Progenitor cell of endocrine pancreas (in vitro differentiated cells): ENCODE measurements at places on chromosomes 2 and 18.

DNA sequence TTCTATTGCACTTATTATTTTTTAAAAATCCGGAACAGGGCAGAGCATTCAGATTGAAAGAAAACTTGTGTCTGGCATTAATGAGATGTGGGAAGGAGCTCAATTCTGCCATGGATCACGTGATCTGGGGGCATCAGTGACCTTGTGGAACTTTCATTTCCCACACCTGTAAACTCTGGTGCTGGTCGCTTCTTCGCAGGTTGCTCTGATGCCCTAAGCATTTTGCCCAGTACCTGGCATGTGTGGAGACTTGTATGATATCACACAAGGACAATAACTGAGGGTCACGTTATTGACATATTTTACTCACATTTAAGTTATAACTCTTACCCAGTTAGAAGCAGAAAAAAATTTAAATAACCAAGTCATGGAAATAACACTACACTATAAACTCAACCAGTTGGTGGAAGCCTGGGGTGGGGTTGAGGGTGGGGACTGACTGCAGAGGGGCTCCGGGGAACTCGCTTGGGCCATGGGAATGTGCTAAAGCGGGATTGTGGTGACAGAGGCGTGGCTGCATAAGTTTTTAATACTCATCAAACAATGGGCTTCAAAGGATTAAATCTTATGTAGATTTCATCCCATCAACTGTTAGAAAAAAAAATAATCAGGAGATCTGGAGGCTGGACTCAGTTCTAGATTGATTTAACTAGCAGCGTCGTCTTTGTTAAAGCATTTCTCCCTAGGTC is 36.5 kb downstream of the ST3GAL5 start:
- no peak for DNase-seq

- DNase-seq = no peak
These were observed 456.2 kb upstream of the MEX3C start for GRCh38 chr18:51653507-51654213.

- DNase-seq = no peak
These were observed 145.1 kb downstream of the ASB1 start for GRCh38 chr2:238571661-238572372.

- peak; percentile 89 for DNase-seq
These were observed at the start of gene NOL4 for GRCh38 chr18:34224423-34225217. Gene NOL4 (minus strand): TSS chr18:34224913. CDS start chr18:34223253, 1,660 bp downstream.

DNA sequence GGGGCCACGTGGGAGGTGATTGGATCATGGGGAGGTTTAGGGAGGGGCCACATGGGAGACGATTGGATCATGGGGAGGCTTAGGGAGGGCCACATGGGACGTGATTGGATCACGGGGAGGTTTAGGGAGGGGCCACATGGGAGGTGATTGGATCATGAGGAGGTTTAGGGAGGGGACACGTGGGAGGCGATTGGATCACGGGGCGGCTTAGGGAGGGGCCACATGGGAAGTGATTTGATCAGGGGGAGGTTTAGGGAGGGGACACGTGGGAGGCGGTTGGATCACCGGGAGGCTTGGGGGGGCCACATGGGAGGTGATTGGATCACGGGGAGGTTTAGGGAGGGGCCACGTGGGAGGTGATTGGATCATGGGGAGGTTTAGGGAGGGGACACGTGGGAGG is 22.5 kb upstream of the SALL3 start:
- DNase-seq = no peak

GRCh38 chr2:26717362-26717761 is 24.8 kb downstream of the KCNK3 start:
- no peak for DNase-seq

GRCh38 chr18:79872527-79873444 is 75.0 kb downstream of the KCNG2 start:
- no peak for DNase-seq

DNA sequence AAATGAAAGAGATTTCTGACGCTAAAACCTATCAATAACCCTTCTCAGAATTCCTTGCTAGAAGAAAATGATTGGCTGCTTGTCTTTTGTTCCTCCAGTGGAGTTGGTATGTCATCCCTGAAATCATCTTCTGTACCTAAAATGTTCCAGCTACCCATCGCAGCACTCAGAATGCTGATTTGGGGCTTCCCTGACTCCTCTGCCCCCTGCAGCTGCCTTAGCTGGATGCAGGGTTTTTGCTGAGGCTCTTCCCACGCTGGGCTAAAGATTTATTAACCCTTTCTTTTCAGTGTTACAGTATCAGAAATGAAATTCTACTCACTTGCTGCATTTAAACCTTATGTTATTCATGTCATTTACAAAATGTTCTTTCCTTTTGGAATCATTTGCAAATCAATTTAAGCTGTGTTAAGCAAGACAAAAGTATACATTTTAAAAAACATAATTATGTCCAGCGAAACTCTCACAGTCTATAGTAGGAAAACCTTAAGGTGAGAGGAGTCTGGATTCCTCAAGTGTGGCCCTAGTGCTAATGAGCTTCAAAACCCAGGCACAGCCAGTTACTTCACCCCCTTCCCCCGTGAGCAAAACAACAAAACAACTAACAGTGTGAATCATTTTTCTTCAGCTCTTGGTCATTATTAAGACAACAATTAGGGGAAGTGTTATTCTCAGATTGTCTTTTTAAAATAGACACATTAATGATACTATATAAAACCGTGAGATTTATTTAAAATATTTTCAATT is 32.8 kb downstream of the PKP4 start:
- no peak for DNase-seq

DNA sequence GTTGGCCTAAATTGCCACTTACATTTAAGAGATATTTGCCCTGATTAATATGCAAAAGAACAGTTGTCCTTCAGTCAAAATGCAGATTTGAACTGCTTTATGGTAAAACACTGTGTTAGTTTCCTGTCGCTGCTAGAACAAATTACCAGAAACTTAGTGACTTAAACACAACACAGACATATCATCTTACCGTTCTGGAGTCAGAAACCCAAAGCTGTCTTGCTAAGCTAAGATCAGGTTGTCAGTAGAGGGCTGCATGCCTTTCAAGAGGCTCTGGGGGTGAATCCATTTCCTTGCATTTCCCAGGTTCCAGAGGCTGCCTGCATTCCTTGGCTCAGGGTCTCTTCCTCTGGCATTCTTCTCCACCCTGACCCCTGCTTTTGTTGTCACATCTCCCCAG is 149.5 kb downstream of the FAM161A start:
- no peak for DNase-seq

DNA sequence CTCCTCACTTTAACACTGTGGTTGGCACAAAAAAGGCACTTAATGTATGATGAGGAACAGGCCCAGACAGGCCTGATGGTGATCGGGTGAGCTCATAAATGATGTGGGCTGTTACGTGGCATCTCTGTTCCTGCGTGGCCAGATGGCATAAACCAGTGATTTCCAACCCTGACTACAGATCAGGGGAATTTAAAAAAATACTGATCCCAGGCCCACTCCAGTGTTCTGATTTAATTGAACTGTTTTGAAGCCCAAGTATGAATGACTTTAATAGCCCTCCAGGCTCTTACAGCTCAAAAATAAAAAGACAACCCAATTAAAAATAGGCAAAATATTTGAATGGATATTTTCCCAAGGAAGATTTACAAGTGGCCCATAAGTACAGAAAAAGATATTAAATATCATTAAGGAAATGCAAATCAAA is 48.2 kb downstream of the LIPG start:
- DNase-seq = no peak

DNA sequence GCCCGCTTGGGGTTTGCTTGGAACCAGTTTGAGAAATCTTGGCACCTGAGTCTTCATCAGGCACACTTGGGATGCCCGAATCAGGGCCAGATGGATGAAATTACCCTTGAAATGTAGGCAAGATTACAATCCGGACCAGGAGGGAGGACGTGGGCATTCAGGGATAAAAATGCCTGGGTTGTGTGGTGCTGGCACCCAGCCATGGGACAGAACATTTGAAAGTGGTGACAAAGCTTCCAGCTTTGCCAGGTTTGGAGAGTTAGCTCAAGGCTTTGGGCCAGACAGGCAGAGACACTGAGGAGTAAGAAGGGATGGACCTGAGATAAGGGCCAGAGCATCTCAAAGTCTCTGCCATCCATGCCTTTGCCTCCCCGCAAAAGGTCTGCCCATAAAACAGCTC is 182.2 kb downstream of the TTC32 start:
- no peak for DNase-seq

DNA sequence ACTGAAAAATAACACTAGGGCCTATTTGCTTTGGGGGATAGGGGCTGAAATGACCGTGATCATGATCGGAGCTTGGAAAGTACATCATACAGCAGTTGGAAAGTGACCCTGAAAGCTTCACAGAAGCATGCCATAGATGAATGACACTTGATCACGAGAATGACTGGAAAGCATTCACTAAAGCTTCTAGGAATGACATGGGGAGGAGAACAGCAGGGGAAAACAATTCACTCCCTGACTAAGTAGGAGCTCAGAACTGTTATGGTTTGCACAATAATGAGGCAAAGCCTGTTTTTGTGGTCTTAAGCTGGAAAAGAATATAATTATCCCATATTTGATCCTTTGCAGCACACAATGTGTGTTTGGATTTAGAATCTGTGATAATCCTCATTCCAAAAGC is 237.5 kb downstream of the NOL4 start:
- no peak for DNase-seq

- no peak for DNase-seq
These were observed 53.6 kb downstream of the HK2 start for GRCh38 chr2:74887445-74887951.

DNA sequence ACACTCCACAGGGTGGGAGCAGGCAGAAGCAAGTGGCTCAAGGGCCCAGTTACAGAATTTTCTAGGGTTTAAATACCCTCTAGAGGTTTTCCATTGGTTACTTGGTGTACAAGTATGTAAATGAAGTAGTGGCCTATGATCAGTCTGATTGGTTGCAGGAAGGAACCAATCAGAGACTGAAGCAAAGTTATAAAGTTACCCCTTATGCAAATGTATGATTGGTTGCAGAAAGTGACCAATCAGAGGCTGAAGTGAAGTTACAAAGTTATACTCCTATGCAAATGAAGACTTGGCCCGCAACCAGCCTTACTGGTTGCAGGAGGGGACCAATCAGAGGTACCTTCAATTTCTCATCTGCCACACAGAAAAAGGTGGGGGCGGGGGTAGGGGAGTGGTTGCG is 154.6 kb downstream of the INO80D start:
- DNase-seq = no peak

DNA sequence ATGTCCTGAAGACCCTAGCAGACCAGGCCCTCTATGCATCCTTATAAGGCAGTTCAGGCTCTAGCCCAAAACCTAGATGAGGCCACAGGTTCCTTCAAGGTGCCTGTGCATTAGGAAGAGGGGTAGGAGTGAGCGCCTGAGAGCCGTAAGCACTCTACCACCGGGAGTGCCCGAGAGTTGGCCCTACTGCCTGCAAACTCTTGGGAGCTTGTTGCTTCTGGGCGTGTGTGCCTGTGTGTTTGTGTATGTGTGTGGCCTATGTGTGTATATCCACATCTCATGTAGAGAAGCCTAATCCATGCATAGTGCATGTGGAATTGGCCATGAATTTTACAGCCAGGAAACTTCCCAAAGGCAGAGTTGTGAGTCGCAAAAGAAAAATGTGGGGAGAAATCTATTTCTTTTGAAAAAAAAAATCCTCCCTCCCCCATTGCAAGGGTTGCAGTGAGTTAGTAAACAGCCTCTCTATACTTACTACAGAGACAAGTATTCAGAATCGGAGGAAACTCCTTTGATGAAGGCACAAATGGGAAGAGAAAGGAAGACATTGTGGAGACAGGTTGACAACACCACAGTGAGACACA is 96.8 kb downstream of the ADD2 start:
- no peak for DNase-seq

DNA sequence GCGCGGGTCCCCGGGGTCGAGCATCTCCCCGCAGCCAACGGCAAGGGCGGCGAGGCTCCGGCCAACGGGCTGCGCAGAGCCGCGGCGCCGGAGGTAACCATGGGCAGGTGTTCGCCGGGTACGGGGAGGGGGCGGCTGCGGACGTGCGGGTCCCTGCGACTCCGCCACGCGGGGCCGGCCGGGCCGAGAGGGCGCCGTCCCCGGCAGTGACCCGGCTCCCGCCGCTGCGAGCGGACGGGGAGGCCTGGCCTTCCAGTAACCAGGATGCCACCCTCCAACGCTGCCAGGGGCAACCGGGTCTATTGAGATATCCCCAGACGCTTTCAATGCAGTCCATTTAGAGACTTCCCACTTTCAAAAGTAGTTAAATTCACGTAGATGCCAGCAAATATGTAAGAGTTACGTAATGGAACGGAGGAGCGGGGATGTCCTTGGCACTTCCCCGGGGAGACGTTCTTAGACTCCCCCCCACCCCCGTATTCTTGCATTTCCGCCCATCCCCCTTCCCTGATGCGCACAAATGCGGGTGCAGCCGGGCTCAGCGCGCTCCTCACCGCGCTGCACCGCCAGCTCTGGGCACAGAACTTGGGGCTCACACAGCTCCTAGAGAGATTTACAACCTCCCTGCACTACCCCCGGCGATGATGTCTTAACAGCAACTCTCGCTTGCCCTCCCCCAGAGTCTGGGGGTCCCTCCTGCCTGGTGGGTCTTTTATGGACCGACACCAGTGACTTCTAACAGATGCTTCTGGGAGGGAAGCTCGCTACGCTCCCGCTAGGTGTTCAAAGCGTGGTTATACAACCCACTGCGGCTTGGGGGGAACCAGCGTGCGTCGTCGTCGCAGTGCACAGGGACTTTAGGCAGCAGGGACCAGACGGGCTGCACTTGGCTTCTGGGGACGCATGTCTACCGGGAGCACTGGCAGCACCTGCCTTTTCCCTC is 657 bp downstream of the SGPP2 start:
- peak; percentile 16 for DNase-seq
